Globus pallidus (tissue), 1 donor: ENCODE measurements at places on chromosomes 3 and 15.

GRCh38 chr3:147390589-147391569 lies 15.5 kb downstream of the ZIC4 start:
- no peak for DNase-seq

GRCh38 chr15:40990080-40990479 lies 36.8 kb downstream of the CHAC1 start:
- no peak for DNase-seq

DNA sequence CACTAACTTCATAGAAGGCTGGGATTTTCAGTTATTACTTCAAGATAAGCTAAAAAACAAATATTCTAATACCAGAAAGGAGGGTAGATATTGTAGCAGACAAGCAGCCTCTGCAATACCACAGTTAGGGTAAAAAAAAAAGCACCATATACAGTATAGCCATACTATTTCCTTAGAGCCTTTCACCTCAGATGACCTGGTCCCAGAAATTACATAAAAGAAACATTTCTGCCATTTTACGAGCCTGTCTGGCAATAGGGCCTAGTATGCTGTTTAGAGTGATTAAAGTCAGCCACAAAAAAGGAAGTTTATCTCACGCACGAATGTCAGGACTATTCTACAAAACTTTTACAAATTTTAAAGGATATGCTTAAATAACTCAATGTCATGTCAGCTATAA lies 1016.6 kb downstream of the PLOD2 start:
- no peak for DNase-seq

DNA sequence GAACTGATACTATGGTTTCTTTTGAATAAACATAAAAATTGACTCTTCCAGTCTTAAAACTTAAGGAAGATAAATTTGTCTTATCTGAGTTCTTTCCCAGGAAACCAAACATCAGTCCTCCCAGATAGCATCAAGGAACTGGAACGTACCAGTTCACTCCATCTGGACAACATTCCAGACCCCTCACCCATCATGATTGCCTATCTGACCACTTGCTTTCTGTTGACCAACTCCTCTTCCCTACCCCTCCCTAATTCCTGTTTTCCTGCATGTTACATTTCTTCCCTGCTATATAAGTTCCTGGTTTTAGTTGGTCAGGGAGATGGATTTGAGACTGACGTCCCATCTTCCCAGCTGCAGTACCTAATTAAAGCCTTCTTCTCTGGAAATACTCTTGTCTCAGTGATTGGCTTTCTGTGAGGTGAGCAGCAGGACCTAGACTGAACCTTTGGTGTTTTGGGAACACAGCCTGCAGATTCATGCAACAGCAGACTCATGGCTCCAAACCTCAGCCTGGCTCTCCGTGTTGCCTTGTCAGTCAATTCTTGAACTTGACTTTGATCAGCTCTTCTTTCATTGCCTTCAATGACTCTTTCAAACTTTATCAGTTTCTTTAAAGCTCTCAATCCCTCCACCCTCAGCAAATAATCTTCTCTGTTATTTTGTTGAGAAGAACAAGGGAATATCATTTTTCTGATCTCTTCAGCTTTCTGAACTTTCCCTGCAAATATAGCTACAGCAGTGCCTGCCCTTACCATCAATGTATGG lies 123.6 kb downstream of the RPL22L1 start:
- no peak for DNase-seq

GRCh38 chr3:38004415-38005075 lies 14.0 kb downstream of the VILL start:
- DNase-seq: peak; percentile 84

- DNase-seq: no peak
Measured at GRCh38 chr15:92116330-92116729, 262.8 kb downstream of the SLCO3A1 start.

GRCh38 chr15:80970658-80971057 lies 19.0 kb downstream of the MESD start:
- DNase-seq: no peak
